G401 (cell line): ENCODE measurements at places on chromosomes 1 and 21. TPM values are rescaled to one million over a fixed set of nuclear protein-coding genes. Genes with fewer than 3 reads are reported as not detected.

- DNase-seq = no peak
Observed at GRCh38 chr21:36860736-36861594, 105.5 kb downstream of the HLCS start.

DNA sequence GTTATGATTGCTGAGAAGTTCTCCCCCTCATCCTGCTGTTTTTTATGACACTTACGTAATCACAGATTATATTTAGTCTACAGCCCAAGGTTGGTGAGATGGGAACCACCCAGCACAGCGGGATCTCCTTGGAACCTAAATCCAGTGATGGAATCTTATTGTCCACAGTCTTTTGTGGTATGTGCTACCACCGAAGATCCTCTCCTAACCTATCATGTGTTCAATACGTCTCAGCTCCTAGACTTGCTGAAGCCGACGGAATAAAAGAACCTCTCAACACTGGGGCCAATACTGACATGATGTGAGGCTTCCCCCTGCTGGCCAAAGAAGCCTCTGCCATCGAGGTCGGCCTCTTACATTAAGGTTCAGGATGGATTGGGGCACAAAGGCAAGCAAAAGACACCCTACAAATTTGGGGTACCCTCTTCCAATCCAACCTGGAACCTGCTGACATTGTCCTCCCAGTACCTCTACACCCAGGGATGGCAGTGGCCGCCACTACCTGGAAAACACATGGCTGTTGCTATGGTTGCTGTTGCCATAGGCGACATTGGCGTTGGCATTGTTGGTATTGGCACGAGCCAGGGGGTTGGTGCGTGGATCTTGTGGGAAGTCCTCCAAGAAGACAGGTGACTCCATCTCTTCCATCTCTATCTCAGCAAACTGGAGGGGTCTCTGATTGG lies 19.4 kb upstream of the KIF21B start:
- DNase-seq = peak; percentile 59

GRCh38 chr21:23455676-23456075 lies 2151.6 kb downstream of the MRPL39 start:
- no peak for DNase-seq

TSSK3 gene
- 0.20 TPM in 1 of 2 replicates, not detected in the other for total RNA-seq
